Activated CD4-positive, alpha-beta T cell treated with anti-CD3 and anti-CD28 coated beads for 36 hours (primary cell): ENCODE measurements at places on chromosomes 3 and 15.
A peak's percentile ranks its signal among the peaks of the same experiment; 100 is the strongest.

DNA sequence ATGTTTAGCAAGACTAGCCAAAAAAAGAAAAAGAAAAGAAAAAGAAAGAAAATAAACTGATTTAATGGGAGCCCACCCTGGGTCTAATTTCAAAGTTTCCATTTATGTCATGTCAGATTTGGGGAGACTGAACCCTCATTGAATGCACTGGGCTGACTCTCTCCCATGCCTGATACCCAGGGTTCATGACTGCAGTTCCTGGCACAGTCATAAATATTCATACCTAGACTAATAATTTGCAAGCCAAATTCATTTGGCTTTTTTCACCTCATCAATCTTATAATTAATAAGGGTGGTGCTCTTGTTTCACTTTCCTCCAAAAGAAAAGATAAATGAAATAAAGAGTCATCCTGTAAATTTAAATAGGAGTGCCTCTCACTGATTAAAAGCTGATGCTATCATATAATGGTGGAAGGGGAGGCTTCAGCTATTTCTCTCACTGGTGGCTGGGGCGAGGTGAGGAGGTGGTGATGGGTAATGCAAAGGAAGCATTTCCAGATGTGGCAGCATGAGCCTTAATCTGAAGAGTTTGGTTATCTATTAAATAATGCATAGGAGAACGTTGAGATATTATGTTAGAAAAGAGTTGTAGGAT is 224.5 kb downstream of the MEIS2 start:
- H3K27ac ChIP-seq: no peak overlapping the region
- peaks cover 42% of the 10 kb centered on the region for H3K27me3 ChIP-seq
- no peak for DNase-seq
- peaks cover 18% of the 10 kb centered on the region for H3K4me1 ChIP-seq

DNA sequence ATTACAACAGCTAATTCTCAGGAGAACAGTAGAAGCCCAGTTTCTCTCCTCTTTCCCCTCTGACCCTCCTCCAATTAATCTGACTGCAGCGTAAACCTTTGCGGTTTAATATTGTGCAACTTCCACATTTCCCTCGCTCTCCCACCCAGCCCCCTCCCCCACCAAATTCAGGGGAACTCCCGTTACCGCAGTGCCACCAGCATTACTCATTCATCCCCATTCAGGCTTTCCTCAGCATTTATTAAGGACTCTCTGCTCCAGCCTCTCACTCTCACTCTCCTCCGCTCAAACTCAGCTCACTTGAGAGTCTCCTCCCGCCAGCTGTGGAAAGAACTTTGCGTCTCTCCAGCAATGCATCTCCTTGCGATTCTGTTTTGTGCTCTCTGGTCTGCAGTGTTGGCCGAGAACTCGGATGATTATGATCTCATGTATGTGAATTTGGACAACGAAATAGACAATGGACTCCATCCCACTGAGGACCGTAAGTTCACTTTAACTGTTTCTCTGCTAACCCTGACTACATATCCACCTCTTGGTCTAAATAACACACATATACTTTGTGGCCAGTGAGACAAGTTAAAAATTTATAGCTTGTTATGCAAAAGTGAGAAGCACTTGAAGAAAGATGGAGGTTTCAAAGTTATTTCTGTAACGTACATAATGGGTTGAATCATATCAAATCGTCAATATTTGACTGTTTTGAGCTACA is at the start of gene PTX3:
Gene PTX3 (plus strand): TSS at position 268 of the 709 bp plus-strand sequence. CDS start 84 bp downstream, at position 352.
- peaks cover 13% of the 10 kb centered on the region for H3K4me1 ChIP-seq
- H3K27ac ChIP-seq: no peak within 1 kb of the TSS
- H3K36me3 ChIP-seq: no peaks in the 10 kb centered on the region
- H3K4me3 ChIP-seq: peak within 1 kb of the TSS; percentile 50
- H3K27me3 ChIP-seq: peaks cover 35% of the 10 kb centered on the region

- H3K36me3 ChIP-seq: no peaks in the 10 kb centered on the region
- no peaks in the 10 kb centered on the region for H3K4me1 ChIP-seq
- no peak for DNase-seq
- no peak overlapping the region for H3K4me3 ChIP-seq
- H3K27ac ChIP-seq: no peak overlapping the region
- no peaks in the 10 kb centered on the region for H3K27me3 ChIP-seq
Measured at GRCh38 chr3:24373198-24373959, 121.3 kb downstream of the THRB start.

GRCh38 chr15:39180030-39180429 is 400.8 kb upstream of the THBS1 start:
- H3K4me1 ChIP-seq: no peaks in the 10 kb centered on the region
- no peaks in the 10 kb centered on the region for H3K36me3 ChIP-seq
- H3K4me3 ChIP-seq: no peak overlapping the region
- H3K27ac ChIP-seq: no peak overlapping the region

GRCh38 chr3:49666592-49666991 is 7.6 kb upstream of the APEH start:
- no peaks in the 10 kb centered on the region for H3K27me3 ChIP-seq
- H3K4me1 ChIP-seq: no peaks in the 10 kb centered on the region
- DNase-seq: no peak
- H3K36me3 ChIP-seq: no peaks in the 10 kb centered on the region

DNA sequence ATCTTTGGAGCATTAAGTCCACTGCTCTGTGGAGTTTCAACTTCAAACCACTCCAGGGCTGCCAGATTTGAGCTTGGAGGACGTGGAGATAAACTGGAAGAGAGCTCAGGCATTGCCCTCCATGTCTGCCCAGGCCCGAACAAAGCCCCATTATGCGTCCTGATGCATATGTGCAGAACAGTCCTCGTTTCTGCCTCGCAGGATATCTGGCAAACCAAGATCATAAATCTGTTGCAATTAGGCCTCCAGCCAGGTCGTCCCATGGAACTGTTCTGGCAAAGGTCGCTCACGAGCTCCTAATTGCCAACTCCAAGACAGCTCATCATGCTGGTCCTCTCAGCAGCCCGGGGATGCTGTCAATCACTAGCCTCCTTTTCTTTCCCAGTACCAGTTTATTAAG is 91.2 kb downstream of the SEMA5B start:
- no peak overlapping the region for H3K27ac ChIP-seq
- H3K36me3 ChIP-seq: no peaks in the 10 kb centered on the region
- no peak for DNase-seq
- no peaks in the 10 kb centered on the region for H3K4me1 ChIP-seq
- peaks cover 4% of the 10 kb centered on the region for H3K27me3 ChIP-seq
- H3K4me3 ChIP-seq: no peak overlapping the region

- H3K27me3 ChIP-seq: no peaks in the 10 kb centered on the region
- H3K36me3 ChIP-seq: peaks cover 7% of the 10 kb centered on the region
- H3K27ac ChIP-seq: no peak overlapping the region
- H3K4me3 ChIP-seq: no peak overlapping the region
- DNase-seq: no peak
Measured at GRCh38 chr3:195238081-195238571, 32.8 kb downstream of the XXYLT1 start.

DNA sequence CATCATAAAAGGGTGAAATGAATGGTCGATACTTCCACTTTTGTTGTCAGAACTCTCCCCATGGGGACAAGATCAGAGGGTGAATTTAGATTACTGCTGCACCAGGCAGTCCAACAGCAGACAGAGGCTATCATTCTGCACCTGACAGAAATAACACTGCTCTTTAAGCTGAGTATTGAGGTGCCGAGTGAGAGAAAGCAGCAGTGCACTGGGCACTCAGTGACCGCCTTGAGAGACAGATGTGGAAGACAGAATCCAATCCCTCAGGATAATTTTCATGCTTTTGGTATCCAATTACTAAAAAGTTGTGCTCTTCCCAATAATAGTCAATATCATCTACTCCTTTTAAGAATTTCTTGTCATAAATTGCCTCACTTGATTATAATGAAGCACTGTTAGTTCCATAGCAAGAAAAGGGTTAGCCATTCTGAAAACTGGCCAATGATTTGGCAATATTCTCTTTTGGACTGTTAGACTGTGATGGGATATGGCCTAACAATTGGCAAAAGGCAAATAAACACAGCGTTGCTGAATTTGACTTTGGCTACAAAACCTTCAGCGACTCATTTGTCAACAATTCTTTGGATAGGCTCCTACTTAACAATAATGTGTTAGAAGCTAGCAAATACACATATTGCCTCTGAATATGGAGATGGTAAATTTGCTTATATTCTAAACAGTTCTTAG is 5.5 kb downstream of the FGF7 start:
- H3K4me1 ChIP-seq: no peaks in the 10 kb centered on the region
- no peak for DNase-seq
- H3K27me3 ChIP-seq: no peaks in the 10 kb centered on the region
- no peak overlapping the region for H3K27ac ChIP-seq
- no peak overlapping the region for H3K4me3 ChIP-seq

DNA sequence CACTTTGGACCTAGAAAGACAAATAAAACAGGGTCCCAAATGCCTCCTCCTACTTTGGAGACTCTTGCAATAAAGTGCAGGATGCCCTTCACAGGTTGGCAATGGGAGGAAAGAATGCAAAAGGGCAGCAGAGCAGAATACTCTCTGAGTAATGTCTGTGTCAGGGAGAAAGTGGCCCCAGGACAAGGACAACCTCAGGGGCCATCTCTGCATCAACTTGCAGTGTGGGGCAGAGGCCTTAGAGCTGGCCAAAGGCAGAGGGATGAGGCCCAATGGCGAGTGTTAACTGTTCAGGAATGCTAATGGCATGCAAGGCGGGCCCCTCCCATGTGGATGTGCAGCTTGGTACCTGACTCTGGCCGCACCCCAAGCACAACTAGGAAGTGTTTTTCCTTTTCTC is 8.4 kb downstream of the UPK1B start:
- H3K36me3 ChIP-seq: no peaks in the 10 kb centered on the region
- no peak overlapping the region for H3K4me3 ChIP-seq
- DNase-seq: no peak
- peaks cover 4% of the 10 kb centered on the region for H3K27me3 ChIP-seq

DNA sequence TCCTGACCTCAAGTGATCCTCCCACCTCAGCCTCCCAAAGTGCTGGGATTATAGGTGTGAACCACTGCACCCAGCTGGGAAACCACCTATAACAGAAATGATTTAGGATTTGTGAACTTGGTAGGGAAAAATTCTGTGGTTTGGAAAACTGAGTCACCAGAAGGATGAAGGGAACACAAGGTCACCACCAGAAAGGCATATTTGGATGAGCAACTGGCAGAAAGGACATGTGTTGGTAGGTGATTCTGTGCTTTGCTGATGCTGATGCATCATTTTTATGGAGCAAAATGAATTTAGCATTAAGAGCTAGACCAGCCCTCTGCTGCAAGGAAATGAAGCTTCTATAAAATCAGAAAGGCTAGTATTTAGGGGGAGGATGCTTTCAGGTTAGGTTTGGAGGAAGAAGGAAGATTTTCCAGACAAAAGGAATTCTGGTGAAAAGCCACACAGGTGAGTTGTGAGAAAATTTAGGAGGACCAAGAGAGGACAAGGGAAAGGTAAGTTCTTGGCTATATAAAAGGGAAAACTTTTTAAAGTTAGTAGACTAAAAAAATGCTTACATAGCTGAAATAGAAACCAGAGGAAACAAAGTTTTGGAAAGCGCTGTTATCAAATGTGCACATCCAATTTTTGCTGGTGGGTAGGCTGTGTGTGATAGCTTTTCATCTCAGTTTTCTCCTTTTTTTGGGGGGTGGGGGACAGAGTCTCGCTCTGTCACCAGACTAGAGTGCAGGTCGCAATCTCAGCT is 3.6 kb downstream of the PXK start:
- H3K36me3 ChIP-seq: peaks cover 22% of the 10 kb centered on the region
- H3K27ac ChIP-seq: peak overlapping the region; percentile 69
- H3K4me1 ChIP-seq: peaks cover 30% of the 10 kb centered on the region
- H3K4me3 ChIP-seq: no peak overlapping the region

- no peak for DNase-seq
- H3K36me3 ChIP-seq: no peaks in the 10 kb centered on the region
- peaks cover 3% of the 10 kb centered on the region for H3K27me3 ChIP-seq
Measured at GRCh38 chr3:25906132-25906906, 116.4 kb downstream of the OXSM start.

DNA sequence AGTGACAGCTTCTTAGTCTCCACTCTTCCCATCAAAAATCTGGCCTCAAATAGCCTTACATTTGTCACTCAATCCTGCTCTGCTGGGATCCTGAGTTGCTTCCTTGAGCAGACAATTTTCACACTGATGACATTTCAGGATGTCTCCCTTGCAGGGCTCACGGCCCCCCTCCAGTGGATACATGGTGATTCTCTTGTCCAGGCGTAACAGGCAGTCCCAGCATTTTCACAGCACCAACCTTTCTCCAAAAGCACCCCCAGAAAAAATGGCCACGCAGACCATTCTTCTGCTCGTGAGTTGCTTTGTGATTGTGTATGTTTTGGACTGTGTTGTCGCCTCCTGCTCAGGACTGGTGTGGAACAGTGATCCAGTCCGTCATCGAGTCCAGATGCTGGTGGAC is 47.4 kb upstream of the WNT7A start:
- no peak overlapping the region for H3K4me3 ChIP-seq
- peaks cover 10% of the 10 kb centered on the region for H3K27me3 ChIP-seq
- no peaks in the 10 kb centered on the region for H3K4me1 ChIP-seq
- peaks cover 4% of the 10 kb centered on the region for H3K36me3 ChIP-seq
- no peak for DNase-seq

DNA sequence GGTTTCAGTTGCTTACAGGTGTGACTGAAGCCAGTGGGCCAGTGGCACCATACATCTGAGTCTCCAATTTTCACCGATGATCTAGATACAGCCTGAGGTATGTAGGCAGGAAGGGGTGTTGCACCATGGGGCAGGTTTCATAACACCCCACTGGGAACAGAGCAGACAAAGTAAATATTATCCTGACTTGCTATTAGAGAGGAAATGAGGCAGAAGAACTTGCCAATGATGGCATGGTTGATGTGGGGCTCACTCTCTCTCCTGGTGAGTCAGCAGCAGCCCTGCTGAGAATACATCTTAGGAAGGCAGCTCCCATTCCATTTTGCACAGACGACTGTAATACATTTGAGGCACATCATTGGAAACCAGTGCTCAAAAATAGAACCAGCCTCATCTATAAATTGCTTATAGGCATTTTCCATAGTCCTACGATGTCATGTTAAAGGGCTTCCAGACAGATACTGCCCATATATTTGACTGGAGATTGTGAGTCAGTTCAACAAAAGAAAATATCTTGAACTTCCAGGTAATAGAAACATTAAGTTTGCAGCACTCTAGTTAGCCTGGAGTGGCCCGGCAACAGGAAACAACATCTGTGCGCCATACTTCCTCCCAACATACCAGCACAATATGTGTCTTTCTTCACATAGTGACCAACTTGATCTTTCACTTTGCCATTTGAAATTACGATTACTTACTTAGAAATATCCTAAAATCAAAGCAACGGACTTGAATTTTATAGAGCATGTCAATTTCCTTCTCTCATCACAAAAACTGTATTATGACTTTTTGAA is 175.5 kb downstream of the NECTIN3 start:
- H3K36me3 ChIP-seq: peaks cover 2% of the 10 kb centered on the region
- H3K4me1 ChIP-seq: no peaks in the 10 kb centered on the region
- H3K4me3 ChIP-seq: no peak overlapping the region
- H3K27me3 ChIP-seq: no peaks in the 10 kb centered on the region
- DNase-seq: no peak

DNA sequence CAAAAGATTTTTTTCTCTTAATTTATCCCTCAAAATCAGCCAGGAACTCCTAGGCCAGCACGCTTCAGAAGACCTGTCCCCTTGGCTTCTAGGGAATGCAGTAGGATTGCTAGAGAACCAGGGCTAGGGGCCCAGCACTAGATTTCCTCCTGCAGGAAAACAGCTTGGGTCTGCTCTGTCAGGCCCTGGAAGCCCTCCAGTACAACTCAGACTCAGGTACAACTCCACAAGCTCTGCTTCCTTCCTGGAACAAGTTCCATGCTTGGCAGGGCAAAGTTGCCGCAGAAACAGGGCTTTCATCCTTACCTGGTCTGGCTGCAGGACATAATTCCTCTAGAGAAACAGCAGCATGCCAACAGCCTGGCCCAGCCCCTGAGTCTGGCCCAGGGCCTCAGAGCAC is 96.1 kb upstream of the CTNNB1 start:
- DNase-seq: no peak
- no peak overlapping the region for H3K27ac ChIP-seq
- no peaks in the 10 kb centered on the region for H3K27me3 ChIP-seq
- H3K4me3 ChIP-seq: no peak overlapping the region
- no peaks in the 10 kb centered on the region for H3K4me1 ChIP-seq
- H3K36me3 ChIP-seq: no peaks in the 10 kb centered on the region
